ENCODE measurements at places on chromosomes 12 and 14.

DNA sequence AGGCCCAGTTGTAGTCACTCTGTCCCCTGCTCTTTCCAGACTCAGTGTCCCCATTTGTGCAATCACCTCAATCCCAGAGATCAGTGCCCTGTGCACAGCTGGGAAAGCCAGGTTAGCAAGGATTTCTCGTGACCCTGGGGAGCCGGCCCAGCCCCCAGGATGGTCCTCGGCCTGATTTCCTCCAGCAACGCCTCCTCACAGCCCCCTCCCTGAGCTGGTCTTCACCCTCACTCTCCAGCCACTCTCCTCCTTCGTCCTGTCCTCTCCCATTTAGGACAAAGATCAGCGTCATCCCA lies 194.8 kb upstream of the C14orf180 start:
- DNase-seq, result no peak

- no peak for DNase-seq
Observed at GRCh38 chr12:54140588-54141388, 48.0 kb downstream of the SMUG1 start.

DNA sequence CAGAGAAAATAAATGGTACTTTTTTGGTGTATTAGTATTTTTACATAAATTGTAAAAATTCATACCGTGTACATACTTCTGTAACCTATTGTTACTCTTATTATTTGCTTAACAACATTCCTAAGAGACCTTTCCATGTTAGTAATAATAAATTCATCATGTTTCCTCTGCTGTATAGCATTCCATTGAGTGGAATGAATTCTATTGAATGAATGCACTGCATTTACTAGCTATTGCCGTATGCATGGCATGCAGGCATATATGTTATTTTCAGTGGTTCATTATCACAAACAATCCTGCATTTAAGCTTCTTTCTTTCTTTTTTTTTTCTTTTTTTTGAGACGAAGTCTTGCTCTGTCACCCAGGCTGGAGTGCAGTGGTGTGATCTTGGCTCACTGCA lies 137.6 kb upstream of the TBX3 start:
- DNase-seq, result no peak

GRCh38 chr14:76698631-76699030 lies 62.6 kb upstream of the VASH1 start:
- DNase-seq, result no peak

GRCh38 chr14:101970830-101971400 lies 6.5 kb downstream of the DYNC1H1 start:
- DNase-seq, result no peak

All from T-helper 1 cell (primary cell).